ENCODE measurements at places on chromosomes 7 and 10.

DNA sequence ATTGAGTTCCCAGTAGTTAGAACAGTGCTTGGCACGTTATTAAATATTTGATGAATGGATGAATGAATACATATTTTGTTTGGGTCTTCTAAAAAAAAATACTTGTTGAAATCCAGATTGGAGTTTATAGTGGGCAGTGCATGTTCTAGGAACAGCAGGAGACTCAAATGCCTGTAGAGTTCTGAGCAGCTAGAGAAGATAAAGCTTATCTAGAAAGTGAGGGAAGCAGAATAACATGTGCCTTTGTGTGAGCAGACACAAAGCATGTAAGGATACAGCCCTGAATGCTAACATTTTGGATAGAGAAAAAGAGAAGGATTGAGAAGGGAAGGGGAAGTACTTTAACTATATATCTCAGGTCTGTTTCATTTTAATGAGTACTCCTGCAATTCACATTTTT, 71.9 kb downstream of the SRI start:
- DNase-seq: no peak

GRCh38 chr10:30594077-30594476, 35.5 kb downstream of the LYZL2 start:
- no peak for DNase-seq

- DNase-seq: peak; percentile 12
Observed at GRCh38 chr7:16271990-16272665, 149.2 kb downstream of the CRPPA start.

DNA sequence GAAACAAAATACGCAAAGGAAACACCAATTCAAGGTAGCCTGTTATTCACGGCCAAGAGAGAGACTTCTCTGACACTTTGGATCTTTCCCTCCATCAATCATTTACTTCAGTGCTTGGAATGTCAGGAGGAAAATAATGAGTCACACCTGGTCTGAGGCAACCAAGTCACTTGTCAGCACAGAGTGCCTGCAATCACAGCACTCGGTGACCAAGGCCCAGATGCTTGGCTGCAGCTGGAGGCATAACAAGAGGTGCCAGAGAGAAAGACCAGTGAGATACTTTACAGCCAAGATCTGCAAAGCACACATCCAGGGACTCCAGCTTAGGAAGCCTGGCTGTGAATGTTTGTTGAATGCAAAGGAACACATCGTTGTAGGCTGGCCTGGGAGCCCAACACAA, 33.9 kb downstream of the ASB13 start:
- no peak for DNase-seq

DNA sequence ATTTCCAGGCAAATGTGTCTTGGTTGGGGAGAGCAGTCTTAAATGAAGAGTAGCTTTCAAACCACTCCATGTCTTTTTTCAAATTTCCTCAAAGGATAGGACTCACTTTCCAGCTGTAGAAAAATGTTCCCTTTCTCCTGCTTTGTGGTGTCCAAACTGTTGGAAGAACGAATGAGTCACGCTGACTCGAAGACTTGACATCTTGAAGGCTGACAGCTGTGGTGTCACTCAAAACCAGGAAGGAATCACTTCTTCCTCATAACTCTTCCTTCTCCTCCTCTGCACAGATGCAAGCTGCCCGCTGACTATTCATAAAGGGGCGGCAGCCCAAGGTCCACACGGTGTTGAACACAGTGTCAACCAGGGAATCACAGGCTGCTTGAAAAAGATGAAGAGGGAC, 19.2 kb downstream of the PLA2G12B start:
- DNase-seq: no peak

DNA sequence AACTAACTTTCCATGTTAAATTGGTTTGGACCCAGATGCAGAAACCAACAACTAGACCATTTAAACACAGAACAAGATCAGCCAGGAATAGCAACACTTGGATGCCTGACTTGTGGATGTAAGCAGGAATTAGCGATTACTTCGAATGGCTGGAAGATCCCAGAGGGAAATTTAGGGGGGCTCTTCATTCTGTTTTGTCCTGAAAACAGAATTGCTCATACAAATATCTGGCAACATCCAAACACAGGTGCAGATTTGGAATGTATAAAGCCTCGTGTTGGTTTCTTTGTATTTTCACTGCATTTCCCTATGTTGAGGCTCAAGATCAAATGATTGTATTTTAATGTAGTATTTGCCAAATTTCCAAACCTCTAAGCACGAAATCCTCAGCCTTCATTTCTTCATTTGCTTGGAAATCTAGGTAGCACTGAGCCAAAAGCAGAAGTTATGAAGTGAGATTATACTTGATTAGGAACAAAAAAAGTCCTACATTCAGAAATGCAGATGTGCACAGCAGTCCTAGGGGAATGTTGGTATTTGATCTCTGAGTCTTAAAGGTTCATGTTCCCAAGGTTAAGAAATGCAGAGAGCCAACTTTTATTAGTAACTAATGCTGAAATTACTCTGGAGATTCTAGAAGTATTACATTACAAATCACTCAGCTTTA, 248.7 kb upstream of the TCF7L2 start:
- DNase-seq: no peak

DNA sequence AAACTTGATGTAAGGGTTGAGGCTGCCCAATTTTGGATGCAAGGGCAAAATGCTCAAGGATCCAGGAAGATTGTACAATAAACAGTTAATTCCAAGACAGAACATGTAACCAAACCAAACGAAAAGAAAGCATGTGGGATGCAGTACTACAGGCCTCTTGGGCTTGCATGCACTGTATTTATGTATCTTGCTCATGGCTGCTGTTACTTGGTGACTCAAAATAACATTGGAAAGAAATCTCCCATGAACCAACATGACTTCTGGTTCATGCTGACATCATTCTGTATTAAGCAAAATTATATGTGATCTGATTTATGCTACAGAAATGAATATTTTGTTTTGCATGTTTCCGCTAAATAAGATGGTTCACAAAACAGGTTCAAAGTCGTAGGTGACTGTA, 65.9 kb upstream of the FZD1 start:
- no peak for DNase-seq

All from astrocyte of the spinal cord (primary cell).